Heart right ventricle (tissue), 16 donors: ENCODE measurements at places on chromosomes 2 and 18. TPM values are rescaled to one million over a fixed set of nuclear protein-coding genes. Genes with fewer than 3 reads are reported as not detected.

GRCh38 chr2:226115832-226116200 lies 683.8 kb downstream of the IRS1 start:
- H3K36me3 ChIP-seq, result no peaks in the 10 kb centered on the region
- H3K27ac ChIP-seq, result no peak overlapping the region
- H3K27me3 ChIP-seq, result no peaks in the 10 kb centered on the region
- H3K4me3 ChIP-seq, result no peak overlapping the region
- no peak for DNase-seq
- peaks cover 8% of the 10 kb centered on the region for H3K4me1 ChIP-seq

- no peaks in the 10 kb centered on the region for H3K36me3 ChIP-seq
- no peak overlapping the region for H3K27ac ChIP-seq
- no peak for DNase-seq
- no peak overlapping the region for H3K4me3 ChIP-seq
- no peaks in the 10 kb centered on the region for H3K27me3 ChIP-seq
- no peaks in the 10 kb centered on the region for H3K4me1 ChIP-seq
These were observed 123.9 kb downstream of the MC4R start for GRCh38 chr18:60248336-60249330.

Gene STK17B
- 3.8 TPM for total RNA-seq

DNA sequence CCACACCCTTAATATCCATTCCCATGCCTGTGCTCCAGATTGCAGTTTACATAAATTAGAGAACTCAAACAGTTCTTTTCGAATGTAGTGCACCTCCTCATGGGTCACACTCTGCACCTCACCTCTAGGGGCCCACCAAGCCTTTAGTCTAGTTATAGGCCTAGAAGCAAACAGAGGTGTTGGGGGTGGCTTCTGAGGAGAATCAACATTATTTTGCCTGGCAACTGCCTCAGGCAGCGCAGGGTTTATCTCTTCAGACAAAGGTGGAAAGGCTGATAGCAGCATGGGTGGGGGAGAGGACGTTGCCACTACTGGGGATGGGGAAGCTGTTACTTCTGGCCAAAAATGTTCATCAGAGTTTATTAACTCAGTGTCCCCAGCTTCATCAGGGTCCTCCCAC lies 5.0 kb upstream of the GYPC start:
- no peak overlapping the region for H3K27ac ChIP-seq
- H3K36me3 ChIP-seq, result no peaks in the 10 kb centered on the region
- H3K4me3 ChIP-seq, result no peak overlapping the region
- H3K27me3 ChIP-seq, result no peaks in the 10 kb centered on the region

- no peak overlapping the region for H3K27ac ChIP-seq
- no peak for DNase-seq
- peak overlapping the region; percentile 70 for H3K4me3 ChIP-seq
- no peaks in the 10 kb centered on the region for H3K36me3 ChIP-seq
These were observed 2.9 kb downstream of the FN1 start for GRCh38 chr2:215432759-215433594.
